ENCODE measurements at places on chromosomes 4 and X.

GRCh38 chrX:68743754-68744153 is 85.1 kb upstream of the EFNB1 start:
- no peaks in the 10 kb centered on the region for H3K4me1 ChIP-seq
- no peaks in the 10 kb centered on the region for H3K27me3 ChIP-seq
- H3K36me3 ChIP-seq = no peaks in the 10 kb centered on the region
- no peak overlapping the region for H3K27ac ChIP-seq
- no peak for DNase-seq

DNA sequence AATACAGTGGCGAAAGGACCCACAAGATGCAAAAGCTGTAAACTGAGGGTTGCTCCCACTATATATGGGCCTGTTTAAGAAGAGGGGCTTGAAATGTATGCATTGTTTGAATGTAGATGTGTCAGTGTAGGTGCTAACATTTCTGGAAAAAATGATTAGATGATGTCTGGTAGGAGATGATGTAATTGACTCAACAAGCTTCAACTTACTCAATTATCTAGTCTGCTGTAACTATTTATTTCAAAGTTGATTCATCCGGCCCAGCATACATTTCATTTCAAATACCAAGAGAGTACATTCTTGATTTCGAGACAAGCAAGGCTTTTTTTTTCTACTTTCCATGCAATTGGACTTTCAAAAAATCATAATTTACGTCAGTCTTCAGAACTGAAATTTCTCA is 9.3 kb upstream of the ENAM start:
- no peaks in the 10 kb centered on the region for H3K36me3 ChIP-seq
- H3K4me1 ChIP-seq = no peaks in the 10 kb centered on the region
- no peak overlapping the region for H3K4me3 ChIP-seq
- H3K27me3 ChIP-seq = no peaks in the 10 kb centered on the region
- H3K27ac ChIP-seq = no peak overlapping the region

GRCh38 chrX:149461746-149462145 is 43.4 kb downstream of the IDS start:
- DNase-seq = no peak
- H3K27ac ChIP-seq = no peak overlapping the region
- H3K36me3 ChIP-seq = no peaks in the 10 kb centered on the region
- no peaks in the 10 kb centered on the region for H3K4me1 ChIP-seq
- H3K4me3 ChIP-seq = no peak overlapping the region

DNA sequence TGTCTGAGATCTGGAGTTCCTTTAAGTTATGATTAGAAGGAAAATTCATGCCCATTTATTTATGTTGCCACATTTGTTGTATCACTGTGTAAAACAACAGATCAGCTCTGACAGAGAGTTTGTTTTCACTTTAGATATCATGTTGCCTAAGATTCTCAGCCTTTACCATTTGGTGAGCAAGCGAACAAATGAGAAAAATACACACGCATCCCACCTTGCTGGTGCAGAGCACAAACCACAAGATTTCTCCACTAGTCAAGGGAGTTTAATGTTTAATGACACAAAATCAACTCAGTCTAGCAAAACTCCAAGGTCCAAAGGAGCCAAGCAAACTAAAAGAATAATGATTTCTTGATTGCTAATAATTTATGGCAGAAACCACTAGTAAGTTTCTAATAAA is 27.7 kb downstream of the FGF5 start:
- H3K4me1 ChIP-seq = no peaks in the 10 kb centered on the region
- no peak overlapping the region for H3K4me3 ChIP-seq
- H3K36me3 ChIP-seq = no peaks in the 10 kb centered on the region
- H3K27ac ChIP-seq = no peak overlapping the region
- DNase-seq = no peak

- H3K36me3 ChIP-seq = peaks cover 16% of the 10 kb centered on the region
- H3K4me3 ChIP-seq = no peak overlapping the region
- peaks cover 8% of the 10 kb centered on the region for H3K4me1 ChIP-seq
- H3K27me3 ChIP-seq = no peaks in the 10 kb centered on the region
- DNase-seq = peak; percentile 77
Measured at GRCh38 chr4:76179398-76180318, 31.5 kb upstream of the NUP54 start.

- DNase-seq = no peak
- no peaks in the 10 kb centered on the region for H3K27me3 ChIP-seq
- no peaks in the 10 kb centered on the region for H3K4me1 ChIP-seq
- no peak overlapping the region for H3K4me3 ChIP-seq
Measured at GRCh38 chr4:151486168-151486567, 77.2 kb downstream of the FHIP1A start.

DNA sequence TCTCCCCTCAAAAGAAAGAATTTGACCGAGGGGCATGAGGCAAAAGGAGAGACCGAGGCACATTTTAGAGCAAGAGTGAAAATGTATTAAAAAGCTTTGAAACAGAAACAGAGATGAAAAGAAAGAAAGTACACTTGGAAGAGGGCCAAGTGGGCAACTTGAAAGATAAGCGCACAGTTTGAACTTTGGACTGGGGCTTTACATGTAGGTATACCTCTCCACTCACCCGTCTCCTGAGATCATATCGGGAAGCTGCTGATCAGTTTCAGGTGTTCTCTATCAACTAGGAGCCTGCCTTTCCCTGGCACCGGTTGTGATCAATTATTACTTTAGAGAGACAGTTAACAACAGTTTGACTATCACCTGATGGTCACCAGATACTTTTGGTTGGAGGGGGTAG is 2666.5 kb downstream of the ARAP2 start:
- H3K27ac ChIP-seq = no peak overlapping the region
- no peak overlapping the region for H3K4me3 ChIP-seq
- H3K36me3 ChIP-seq = no peaks in the 10 kb centered on the region
- H3K27me3 ChIP-seq = no peaks in the 10 kb centered on the region
- no peaks in the 10 kb centered on the region for H3K4me1 ChIP-seq

GRCh38 chrX:16897445-16897844 is 27.3 kb upstream of the RBBP7 start:
- DNase-seq = no peak
- H3K27ac ChIP-seq = no peak overlapping the region
- H3K4me3 ChIP-seq = no peak overlapping the region

DNA sequence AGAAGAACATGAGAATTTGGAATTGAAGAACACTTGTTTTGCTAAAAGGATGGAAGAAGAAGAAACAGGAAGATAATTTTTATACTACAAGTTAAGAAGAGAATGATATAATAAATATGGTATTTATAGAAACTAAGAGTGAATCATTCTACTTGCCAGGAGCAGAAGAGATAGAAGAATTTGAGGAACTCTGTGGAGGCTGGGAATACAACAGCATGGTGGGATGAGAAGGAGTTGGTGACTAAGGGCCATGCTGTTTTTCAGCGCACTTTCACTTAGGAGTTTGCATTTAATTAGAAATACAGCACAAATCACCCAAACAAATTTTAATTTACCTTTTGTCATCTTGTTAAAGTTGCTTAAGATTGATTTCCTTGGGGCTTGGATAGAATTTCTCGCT is 20.5 kb downstream of the HADH start:
- H3K27me3 ChIP-seq = no peaks in the 10 kb centered on the region
- H3K36me3 ChIP-seq = peaks cover 14% of the 10 kb centered on the region
- H3K27ac ChIP-seq = no peak overlapping the region

- peak; percentile 48 for DNase-seq
- H3K4me1 ChIP-seq = no peaks in the 10 kb centered on the region
- H3K27ac ChIP-seq = no peak overlapping the region
- H3K4me3 ChIP-seq = no peak overlapping the region
- no peaks in the 10 kb centered on the region for H3K36me3 ChIP-seq
Measured at GRCh38 chrX:119067023-119067739, 5.6 kb upstream of the CT47C1 start.

DNA sequence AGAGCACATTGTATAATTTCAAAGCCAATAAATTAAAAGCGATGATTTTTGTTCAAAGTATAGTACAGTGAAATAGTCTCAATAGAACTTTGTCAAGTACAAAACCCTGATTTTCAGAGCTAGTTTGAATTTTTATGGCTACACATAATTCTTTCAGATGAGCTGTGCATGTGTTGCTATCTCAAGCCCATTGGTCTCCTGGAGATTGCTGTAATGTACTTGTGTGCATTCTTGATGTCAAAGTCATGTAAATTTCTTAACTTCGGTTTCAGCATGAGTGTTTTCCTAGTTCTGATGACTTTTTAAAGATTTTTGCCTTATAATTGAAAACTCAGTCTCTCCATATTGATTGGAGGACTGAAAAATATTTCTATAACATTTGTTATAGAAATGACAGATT is 200.8 kb downstream of the CEP135 start:
- H3K27me3 ChIP-seq = no peaks in the 10 kb centered on the region
- H3K4me3 ChIP-seq = no peak overlapping the region
- no peaks in the 10 kb centered on the region for H3K4me1 ChIP-seq
- H3K36me3 ChIP-seq = no peaks in the 10 kb centered on the region

GRCh38 chrX:102155806-102156179 is at the start of gene BEX5:
BEX5 (minus strand) TSS chrX:102155977; CDS start chrX:102154265, 1,712 bp downstream.
- no peak within 1 kb of the TSS for H3K27ac ChIP-seq
- no peaks in the 10 kb centered on the region for H3K4me1 ChIP-seq
- no peaks in the 10 kb centered on the region for H3K27me3 ChIP-seq
- H3K4me3 ChIP-seq = peak within 1 kb of the TSS; percentile 48

GRCh38 chr4:73103799-73104503 is 34.4 kb upstream of the COX18 start:
- H3K4me1 ChIP-seq = no peaks in the 10 kb centered on the region
- no peak for DNase-seq
- no peaks in the 10 kb centered on the region for H3K27me3 ChIP-seq
- H3K36me3 ChIP-seq = peaks cover 23% of the 10 kb centered on the region
- no peak overlapping the region for H3K4me3 ChIP-seq

DNA sequence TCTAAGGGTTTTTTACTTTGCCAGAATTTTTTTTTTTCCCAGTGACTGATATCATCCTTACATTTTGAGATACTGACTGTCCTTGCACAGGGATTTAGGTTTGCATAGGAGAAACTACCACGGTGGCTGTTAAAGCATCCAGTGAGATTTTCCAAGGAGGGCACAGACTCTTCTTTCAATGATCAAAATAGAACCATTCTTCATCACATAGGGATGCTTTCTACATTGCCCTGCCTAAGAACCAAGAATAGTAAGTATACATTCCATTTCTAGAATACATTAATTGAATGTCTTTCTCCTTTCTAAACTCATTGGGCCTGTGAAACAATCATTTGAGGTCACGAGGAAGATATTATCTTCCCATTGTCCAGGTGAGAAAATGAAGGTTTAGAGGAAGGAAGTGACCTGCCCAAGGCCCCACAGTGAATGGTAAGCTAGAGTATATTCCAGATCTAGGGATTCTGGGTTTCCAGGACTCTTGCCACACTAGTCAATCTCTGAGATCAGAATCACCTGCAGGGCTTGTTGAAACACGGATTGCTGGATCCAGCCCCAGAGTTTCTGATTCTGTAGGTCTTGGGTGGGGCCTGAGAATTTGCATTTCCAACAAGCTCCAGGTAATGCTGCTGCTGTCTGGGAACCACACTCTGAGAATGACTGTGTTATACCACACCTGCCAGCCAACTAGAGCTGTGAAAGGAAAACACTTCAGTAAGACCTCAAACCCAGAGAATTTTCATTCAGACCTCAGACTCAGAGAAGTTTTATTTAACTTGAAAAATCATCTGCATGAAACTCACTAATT is 17.7 kb upstream of the TMEM154 start:
- H3K27ac ChIP-seq = no peak overlapping the region
- no peaks in the 10 kb centered on the region for H3K27me3 ChIP-seq
- H3K36me3 ChIP-seq = no peaks in the 10 kb centered on the region

- peaks cover 5% of the 10 kb centered on the region for H3K4me1 ChIP-seq
- H3K27me3 ChIP-seq = no peaks in the 10 kb centered on the region
- no peaks in the 10 kb centered on the region for H3K36me3 ChIP-seq
Measured at GRCh38 chrX:14554131-14554715, 24.9 kb downstream of the GLRA2 start.

DNA sequence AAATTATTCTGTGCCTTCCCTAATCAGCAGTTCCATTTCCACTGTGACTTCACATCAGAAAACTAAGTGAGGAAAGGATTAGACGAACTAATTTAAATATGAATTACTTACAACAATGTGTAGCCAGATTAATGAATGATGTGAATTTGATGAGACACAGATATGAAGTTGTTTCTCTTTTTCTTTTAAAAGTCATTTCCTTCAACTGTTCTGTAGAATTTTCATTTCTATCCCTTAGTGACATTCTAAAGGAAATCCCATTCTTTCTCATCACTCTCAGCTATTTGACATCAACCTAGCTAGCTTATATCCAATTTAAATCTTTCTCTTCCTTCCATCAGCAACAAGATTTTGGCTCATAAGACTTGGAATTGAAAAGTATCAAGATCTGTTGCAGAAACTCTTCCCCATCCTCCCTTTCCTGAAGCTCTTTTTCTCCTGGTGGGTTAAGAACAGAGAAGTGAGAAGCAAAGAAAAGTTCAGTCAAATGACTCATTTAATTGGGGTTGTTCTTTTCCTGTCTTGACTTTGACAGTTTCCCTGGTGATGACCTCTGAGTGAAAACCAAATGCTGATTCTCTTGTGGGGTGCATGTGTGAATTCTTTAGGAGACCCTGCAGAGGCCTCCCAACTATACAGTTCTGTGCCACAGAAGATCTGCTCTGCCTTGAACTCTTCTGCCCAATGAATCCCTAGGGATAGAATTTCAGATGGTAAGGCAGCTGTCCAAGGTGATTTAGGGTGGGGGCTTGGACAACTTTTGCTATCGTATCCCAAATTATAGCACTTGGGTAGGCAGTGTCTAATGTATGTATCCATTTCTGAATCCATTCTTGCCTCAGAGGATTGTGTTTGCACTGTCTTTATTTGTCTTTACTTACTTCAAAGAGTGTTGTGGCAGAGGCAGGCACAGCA is 232.5 kb upstream of the GPRIN3 start:
- H3K4me3 ChIP-seq = no peak overlapping the region
- DNase-seq = no peak
- no peaks in the 10 kb centered on the region for H3K27me3 ChIP-seq
- no peak overlapping the region for H3K27ac ChIP-seq
- no peaks in the 10 kb centered on the region for H3K4me1 ChIP-seq

DNA sequence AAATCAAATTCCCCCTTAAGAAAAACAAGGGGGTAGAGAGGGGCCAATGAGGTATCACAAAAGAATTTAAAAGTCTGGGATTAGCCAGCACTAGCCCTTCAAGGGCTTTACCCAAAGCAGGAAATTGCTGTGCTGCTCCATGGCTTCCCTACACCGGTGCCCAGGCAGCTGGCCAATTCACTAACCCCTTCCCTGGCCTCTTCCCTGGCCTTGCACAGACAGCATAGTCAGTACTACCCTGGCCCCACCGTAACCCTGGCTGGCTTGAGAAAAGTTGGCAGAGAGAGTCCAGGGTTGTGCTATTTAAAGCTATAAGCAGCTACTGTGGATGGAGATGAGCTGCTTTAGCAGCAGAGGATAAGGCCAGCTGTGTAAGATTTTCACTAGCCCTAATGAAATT is 43.1 kb downstream of the ADAMTS3 start:
- no peaks in the 10 kb centered on the region for H3K36me3 ChIP-seq
- DNase-seq = peak; percentile 85
- H3K4me3 ChIP-seq = no peak overlapping the region
- no peak overlapping the region for H3K27ac ChIP-seq
- H3K27me3 ChIP-seq = no peaks in the 10 kb centered on the region
- H3K4me1 ChIP-seq = peaks cover 9% of the 10 kb centered on the region

Data from heart left ventricle (tissue), 16 donors.